ENCODE measurements at places on chromosomes 3 and 15.

DNA sequence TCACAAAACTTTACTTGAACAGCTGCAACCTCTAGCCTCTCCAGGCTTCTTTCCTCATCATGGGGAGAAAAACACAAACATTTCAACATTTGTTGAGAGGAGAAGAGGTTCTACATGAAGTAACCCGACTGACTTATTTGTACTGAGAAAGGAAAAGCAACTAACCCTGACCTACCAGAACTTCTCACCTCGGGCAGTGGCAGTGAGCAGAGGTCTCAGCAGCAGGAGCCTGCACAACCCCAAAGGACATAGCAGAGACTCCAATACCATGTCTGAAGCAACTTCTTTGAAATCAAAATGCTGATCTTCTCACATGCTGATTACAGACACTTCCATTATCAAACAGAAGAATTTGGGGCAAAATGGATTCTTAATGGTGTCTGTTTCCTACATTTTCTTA, 1085.6 kb upstream of the CFAP20DC start:
- no peak for DNase-seq

GRCh38 chr15:51678096-51678495, 3.2 kb upstream of the SCG3 start:
- DNase-seq: no peak

- DNase-seq: no peak
Observed at GRCh38 chr3:130543322-130543721, 26.3 kb downstream of the COL6A6 start.

DNA sequence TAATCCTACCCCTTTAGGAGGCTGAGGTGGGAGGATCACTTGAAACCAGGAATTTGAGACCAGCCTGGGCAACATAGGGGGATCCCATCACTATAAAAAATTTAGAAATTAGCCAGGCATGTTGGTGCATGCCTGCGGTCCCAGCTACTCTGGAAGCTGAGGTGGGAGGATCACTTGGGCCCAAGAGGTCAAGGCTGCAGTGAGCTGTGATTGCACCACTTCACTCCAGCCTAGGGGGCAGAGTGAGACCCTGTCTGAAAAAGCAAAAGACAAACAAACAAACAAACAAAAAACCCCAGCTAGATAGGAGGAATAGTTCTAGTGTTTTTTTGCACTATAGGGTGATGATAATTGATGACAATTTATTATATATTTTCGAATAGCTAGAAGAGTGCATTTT, 70.6 kb upstream of the CHRNB4 start:
- DNase-seq: no peak

GRCh38 chr15:75198560-75199356, 2.9 kb upstream of the C15orf39 start:
- no peak for DNase-seq

GRCh38 chr15:60003243-60004008, 685 bp upstream of the FOXB1 start:
- no peak for DNase-seq

- DNase-seq: no peak
Observed at GRCh38 chr3:71281280-71281679, 302.2 kb downstream of the FOXP1 start.

- DNase-seq: no peak
Observed at GRCh38 chr15:78097667-78098066, 5.3 kb downstream of the SH2D7 start.

Measured in naive B cell (primary cell).